ENCODE measurements at places on chromosomes 16 and 17. TPM values are rescaled to one million over a fixed set of nuclear protein-coding genes. Genes with fewer than 3 reads are reported as not detected.

The SULT1A1 gene
- total RNA-seq = 0.80 TPM

The HS3ST6 gene
- not detected for total RNA-seq

The TBX6 gene
- 0.64 TPM for total RNA-seq

The PSKH1 gene
- 11.1 TPM for total RNA-seq

The PPP1R1B gene
- total RNA-seq = 1.4 TPM

The SHISA6 gene
- total RNA-seq = not detected

The KCNAB3 gene
- 2.0 TPM for total RNA-seq

The CNEP1R1 gene
- total RNA-seq = 9.4 TPM

The ALDOC gene
- 133 TPM for total RNA-seq

The DNAJA3 gene
- 124 TPM for total RNA-seq

The CPHXL2 gene
- not detected for total RNA-seq

The TMEM114 gene
- total RNA-seq = not detected

The KCNJ18 gene
- total RNA-seq = not detected

The KRTAP1-5 gene
- total RNA-seq = not detected

The ESRP2 gene
- 0.15 TPM for total RNA-seq

The ZFHX3 gene
- 4.4 TPM for total RNA-seq

The KRT16 gene
- 1.6 TPM for total RNA-seq

The TSNAXIP1 gene
- 1.6 TPM for total RNA-seq

The OTOP2 gene
- total RNA-seq = not detected

The HOXB1 gene
- not detected for total RNA-seq

The ABCC6 gene
- total RNA-seq = 1.8 TPM

The CCDC154 gene
- total RNA-seq = 2.1 TPM

The PLD6 gene
- 10.9 TPM for total RNA-seq

The SLC6A2 gene
- not detected for total RNA-seq

The NPIPA8 gene
- total RNA-seq = not detected

The AIPL1 gene
- total RNA-seq = not detected

The CACNG1 gene
- total RNA-seq = not detected

The PDIA2 gene
- 0.88 TPM for total RNA-seq

The SCARF1 gene
- total RNA-seq = 0.19 TPM

The MMP2 gene
- 128 TPM for total RNA-seq

The ERN2 gene
- total RNA-seq = not detected

The CD300H gene
- total RNA-seq = not detected

The KRTAP2-3 gene
- 0.29 TPM for total RNA-seq

The GSE1 gene
- total RNA-seq = 14.6 TPM

The NTN3 gene
- 0.37 TPM for total RNA-seq

The CACNG3 gene
- total RNA-seq = not detected

The KIAA0513 gene
- total RNA-seq = 5.2 TPM

The LPCAT2 gene
- total RNA-seq = 33.8 TPM

The ABCC11 gene
- not detected for total RNA-seq

The SALL1 gene
- 9.5 TPM for total RNA-seq

The TERB1 gene
- total RNA-seq = not detected

The KRT20 gene
- total RNA-seq = not detected

The MYH1 gene
- total RNA-seq = not detected

The NTN1 gene
- 0.32 TPM for total RNA-seq

The CD7 gene
- total RNA-seq = not detected

The SLC12A3 gene
- not detected for total RNA-seq

The MYH8 gene
- total RNA-seq = not detected

The KIFC3 gene
- 172 TPM for total RNA-seq

The KRTAP9-2 gene
- total RNA-seq = not detected

The ERI2 gene
- 27.9 TPM for total RNA-seq

The ZNF385C gene
- total RNA-seq = not detected

The KRTAP1-1 gene
- total RNA-seq = not detected
